ENCODE measurements at places on chromosomes 1 and 21.

DNA sequence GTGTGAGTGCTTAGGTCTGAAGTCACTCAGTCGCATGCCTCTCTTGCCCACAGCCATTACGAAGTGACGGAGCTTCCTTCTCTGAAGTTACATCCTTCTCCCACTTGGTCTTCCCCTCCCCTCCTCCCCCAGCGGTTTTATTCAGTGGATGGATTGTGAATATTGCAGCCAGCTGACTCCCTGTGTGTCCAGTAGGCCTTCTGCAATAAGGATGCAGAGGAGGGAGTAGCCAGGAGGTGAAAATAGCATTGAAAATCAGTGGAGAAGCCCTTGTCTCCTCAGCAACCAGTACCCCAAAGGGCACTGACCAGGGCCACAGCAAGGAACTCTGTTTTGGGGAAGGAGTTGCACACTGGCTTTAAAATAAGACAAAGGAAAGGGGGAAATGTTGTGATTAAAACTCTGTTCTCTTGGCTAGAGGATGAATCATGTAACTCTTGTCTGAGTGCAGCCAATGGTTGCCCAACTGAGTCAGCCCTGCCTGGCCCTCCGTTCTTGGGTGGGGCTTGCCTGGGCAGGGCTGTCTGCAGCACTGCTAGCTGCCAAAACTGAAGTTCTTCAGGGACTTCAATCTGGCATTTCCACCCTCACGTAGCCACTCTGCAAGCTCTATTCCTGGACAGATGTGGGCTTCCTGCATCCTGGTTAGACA lies 4.3 kb downstream of the S100A10 start:
- no peak for DNase-seq

GRCh38 chr1:58799650-58800049 lies 15.8 kb upstream of the JUN start:
- no peak for DNase-seq

GRCh38 chr21:43687566-43688399 lies 28.4 kb downstream of the RRP1B start:
- no peak for DNase-seq

DNA sequence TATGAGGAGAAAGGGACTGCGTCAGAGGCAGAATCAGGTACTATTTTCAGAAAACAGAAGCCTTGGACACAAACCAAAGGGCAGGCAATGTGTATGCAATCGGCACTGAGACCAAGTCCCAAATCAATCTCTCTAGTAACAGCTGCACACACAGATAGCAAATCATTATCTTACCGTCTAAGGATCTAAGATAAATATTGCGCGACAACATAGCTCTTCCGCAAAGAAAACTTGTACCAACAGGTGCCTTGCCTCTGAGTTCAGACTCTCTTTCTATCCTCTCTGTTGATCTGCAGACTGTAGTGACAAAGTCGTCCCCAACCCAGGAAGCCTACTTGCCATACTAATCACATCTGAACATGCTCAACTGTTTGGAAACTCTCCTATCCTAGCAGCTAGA lies 22.6 kb upstream of the SAMD13 start:
- no peak for DNase-seq

GRCh38 chr1:23210963-23211362 lies 6.3 kb downstream of the HTR1D start:
- no peak for DNase-seq

DNA sequence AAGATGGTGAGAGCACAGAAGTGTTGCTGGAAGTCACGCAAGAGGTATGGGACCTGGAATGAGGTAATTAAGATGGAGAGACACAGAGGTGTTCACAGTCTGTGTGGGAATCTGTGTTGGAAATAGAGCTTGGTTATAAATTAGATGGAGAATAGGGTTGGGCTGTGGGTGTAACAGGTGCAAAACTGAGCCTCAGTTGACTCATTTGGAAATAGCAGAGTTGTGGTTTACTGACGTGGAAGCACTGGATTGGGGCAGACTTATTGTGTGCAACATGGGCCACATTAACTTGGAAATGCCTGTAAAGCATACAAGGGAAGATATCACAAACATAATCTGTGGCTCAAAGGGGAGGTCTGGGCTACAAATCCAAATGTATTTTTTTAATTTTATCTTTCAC lies 13.0 kb downstream of the CAMSAP2 start:
- DNase-seq = no peak

GRCh38 chr1:235503403-235504121 lies 690 bp downstream of the B3GALNT2 start:
- DNase-seq = peak; percentile 55

- no peak for DNase-seq
These were observed 114.8 kb downstream of the TYW3 start for GRCh38 chr1:74847715-74848114.

- no peak for DNase-seq
These were observed 36.2 kb downstream of the CAMK2N1 start for GRCh38 chr1:20449735-20450311.

- DNase-seq = no peak
These were observed 4.5 kb downstream of the KLHDC7A start for GRCh38 chr1:18485227-18485626.

- no peak for DNase-seq
These were observed 39.8 kb downstream of the RIMS3 start for GRCh38 chr1:40625476-40626382.

GRCh38 chr1:89022167-89022959 lies at the start of gene GBP3:
TSS of gene GBP3 (minus strand) at chr1:89022866. CDS start at chr1:89020721, 2,145 bp downstream.
- DNase-seq = no peak

DNA sequence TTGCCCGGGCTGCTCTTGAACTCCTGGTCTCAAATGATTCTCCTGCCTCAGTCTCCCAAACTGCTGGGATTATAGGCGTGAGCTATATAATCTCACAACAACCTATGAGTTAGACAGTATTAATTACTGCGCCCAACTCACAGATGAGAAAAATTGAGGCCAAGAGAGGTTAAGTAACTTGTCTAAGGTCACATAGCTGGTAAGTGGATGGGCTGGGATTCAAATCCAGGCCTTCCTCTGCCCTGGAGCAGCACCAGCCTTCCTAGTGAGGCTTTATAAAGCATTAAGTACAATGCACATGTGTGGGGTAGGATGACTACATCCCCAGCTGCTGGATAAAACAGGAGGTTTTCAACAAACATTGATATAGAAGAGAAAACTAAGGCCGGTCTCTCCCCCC lies 15.1 kb downstream of the E2F2 start:
- DNase-seq = no peak

All from NCI-H2171 treated with DMSO at 0.1 percent for 48 hours (cell line).